ENCODE measurements at places on chromosomes 11 and 22. TPM values are rescaled to one million over a fixed set of nuclear protein-coding genes. Genes with fewer than 3 reads are reported as not detected.

The CD3G gene
- total RNA-seq: not detected

The RFPL3 gene
- not detected for total RNA-seq

The PKDREJ gene
- not detected for total RNA-seq

The OAF gene
- 98.4 TPM for total RNA-seq

The HMOX1 gene
- total RNA-seq: 5.8 TPM
